ENCODE measurements at places on chromosomes 1 and 21.

DNA sequence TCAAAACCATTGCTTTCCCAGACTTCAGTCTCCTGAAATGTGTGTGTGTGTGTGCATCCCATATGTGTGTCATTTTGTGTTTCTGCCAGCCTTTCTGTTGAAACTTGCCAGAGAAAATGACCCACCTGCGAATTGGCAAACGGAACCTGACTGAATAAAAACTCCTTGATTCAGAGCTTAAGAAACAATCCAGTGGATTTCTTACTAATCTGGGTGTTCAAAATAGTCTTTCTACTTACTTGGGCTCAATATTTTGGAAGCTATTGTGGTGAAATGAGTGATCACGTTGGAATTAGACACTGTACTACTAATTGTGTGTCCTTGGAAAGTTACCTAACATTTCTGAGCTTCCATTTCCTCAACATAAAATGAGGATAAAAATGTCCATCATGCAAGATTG is 138.9 kb upstream of the ERG start:
- no peak for DNase-seq

- peak; percentile 29 for DNase-seq
Observed at GRCh38 chr1:183685112-183685713, 32.1 kb upstream of the APOBEC4 start.

DNA sequence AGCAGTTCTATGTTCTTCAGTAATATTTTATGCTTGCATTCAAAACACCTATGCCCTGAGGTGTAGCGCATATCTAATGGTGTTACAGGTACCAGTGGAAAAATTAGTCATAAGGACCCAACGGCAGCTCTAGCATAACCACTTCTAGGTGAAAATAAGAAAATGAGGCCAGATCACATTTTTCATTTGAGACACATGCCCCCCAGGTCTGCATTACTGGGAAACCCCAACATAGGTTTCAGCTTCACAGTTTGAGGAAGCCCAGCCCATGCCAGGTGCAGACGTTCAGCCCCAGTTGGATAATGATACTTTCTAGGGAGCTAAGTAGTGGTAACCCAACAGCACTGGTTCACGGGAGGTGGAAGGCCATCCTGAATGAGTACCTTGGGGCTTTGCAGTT is 129.8 kb downstream of the CNIH3 start:
- no peak for DNase-seq

DNA sequence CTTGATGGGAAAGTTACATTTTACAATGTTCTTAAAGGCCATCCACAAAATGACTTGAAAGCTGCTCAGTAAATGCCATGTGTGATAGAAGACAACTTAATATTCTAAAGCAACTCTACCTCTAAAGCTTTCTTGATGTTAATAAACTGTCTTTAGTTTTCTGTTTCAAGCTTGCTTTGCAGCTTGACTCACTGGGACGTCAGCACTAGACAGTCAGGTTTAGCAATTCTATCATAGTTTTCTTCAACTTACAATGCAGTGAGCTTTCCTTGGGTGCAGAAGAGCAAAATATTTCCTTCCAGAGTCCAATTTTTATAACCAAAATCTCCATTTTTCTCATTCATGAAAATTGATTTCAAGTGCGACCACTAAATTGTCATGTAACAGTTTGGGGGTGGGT is 273.1 kb downstream of the NTNG1 start:
- no peak for DNase-seq

DNA sequence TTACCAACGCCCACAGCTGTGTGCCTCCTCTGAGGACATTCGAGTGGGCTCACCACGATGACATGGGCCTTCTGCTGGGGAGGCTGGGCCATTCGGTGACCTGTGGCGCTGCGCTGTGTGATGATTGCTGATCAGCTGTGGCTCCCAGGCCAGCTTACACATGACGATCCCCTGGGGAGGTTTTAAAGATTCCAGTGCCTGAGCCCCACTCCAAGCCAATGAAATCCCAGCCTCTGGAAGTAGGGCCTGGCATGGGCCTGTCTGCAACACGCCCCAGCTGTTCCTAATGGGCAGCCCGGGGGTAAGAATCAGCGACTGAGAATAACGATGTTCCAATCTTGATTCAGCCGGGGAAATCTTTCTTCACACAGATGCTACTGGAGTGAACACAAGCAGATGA is 153.7 kb downstream of the KCNJ6 start:
- DNase-seq, result no peak

DNA sequence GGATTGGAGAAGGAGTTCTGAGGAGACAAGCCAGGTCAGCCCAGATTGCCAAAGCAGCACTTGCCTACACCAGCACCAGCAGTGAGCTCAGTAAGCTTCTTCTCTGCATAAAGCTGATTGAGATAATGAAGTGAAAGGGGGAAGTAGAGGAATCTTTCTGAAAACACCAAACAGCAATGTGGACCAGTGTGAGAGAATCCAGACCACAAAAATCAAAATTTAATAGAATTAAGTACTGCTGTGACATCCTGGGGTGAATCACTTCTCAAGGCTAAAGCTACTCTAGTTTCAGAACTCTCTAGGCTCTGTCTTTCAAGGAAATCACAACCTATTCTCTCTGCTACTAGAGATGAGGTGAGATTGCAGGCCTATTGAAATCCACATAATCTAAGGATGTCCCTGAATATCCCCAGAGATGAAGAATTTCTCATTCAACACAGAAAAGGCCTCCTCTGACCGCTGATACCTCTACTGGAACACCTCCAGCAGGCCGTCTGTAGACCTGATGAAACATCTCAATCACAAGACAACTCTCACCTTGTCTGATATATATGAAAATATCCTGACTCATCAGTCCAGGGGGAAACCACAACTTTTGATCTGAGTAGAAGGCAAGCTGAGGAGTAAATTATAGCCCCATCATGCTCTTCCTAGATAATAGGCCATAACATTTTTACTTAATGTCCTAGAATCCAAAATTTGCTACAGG is at the start of gene FCRL4:
TSS of gene FCRL4 (minus strand) at position 127 of the 709 bp plus-strand sequence. CDS start 141 bp downstream, outside the sequence.
- DNase-seq, result no peak

DNA sequence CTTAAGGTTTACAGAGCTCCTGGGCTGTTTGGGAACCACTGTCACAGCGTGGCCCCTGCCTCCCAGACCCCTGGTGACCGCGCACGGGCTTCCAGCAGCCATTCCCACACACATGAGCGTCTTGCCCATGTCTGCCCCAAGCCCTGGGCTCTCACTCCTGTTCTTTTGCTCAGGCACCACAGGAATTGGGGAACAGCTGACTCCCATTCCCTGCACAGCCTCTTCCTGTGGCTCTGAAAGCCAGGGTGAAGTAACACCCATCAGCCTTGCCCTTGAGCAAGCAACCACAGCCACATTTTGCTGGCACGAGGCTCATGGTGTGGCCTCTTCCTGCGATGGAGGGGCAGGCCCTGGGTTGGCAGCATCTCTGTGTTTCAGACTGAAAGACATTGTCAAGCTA is 14.3 kb upstream of the GPR157 start:
- no peak for DNase-seq

GRCh38 chr1:36323636-36324352 is at the start of gene EVA1B:
Gene EVA1B (minus strand): TSS chr1:36323645. CDS start chr1:36323037, 608 bp downstream.
- peak; percentile 57 for DNase-seq

DNA sequence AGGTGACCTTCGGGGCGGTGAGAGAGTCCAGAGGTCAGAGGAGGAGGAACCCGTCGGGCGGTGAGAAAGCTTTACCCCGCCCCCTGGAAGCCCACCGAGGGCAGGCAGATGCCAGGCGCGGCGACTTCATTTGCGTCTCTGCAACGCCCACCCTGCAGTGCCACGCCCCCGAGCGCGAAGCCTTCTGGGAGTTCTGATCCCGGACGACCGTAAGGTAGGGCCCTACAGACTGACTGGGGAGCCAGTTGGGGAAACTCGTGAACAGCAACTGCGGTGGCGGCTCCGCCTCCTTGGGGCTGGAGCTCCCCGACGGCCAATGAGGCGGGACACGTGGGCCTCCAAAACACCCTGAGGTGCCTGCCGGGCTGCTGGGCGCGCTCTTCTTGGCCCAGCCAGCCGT is 46.0 kb upstream of the EDARADD start:
- DNase-seq, result no peak

DNA sequence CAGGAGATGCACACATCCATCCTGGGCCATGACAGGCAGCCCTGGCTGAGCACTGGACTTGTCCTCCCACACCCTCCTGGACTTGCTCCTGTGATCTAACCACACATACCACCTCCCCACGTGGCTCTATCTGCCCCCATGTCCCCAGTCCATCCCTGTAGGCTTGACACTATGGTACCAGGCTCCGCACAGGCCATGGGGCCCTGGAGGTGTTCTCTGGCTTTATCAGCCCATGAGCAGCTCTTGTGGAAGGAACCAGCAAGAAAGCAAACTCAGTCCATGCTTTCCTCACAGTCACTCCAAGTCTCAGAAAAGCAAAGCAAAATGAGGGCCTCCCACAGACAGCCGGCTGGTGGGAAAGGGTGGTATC is 61.6 kb downstream of the CD46 start:
- DNase-seq, result no peak

- no peak for DNase-seq
Observed at GRCh38 chr1:228321435-228321834, 85.2 kb downstream of the TRIM11 start.

GRCh38 chr1:172719694-172720138 is 60.8 kb downstream of the FASLG start:
- DNase-seq, result no peak
